Fibroblast of skin of back (primary cell): ENCODE measurements at places on chromosomes 1 and 21.

- peak; percentile 70 for DNase-seq
Measured at GRCh38 chr1:32215629-32216480, 6.3 kb downstream of the TMEM234 start.

GRCh38 chr21:45513003-45513717, 29.1 kb downstream of the SLC19A1 start:
- no peak for DNase-seq

- no peak for DNase-seq
Measured at GRCh38 chr1:232483826-232484225, 146.1 kb downstream of the SIPA1L2 start.

DNA sequence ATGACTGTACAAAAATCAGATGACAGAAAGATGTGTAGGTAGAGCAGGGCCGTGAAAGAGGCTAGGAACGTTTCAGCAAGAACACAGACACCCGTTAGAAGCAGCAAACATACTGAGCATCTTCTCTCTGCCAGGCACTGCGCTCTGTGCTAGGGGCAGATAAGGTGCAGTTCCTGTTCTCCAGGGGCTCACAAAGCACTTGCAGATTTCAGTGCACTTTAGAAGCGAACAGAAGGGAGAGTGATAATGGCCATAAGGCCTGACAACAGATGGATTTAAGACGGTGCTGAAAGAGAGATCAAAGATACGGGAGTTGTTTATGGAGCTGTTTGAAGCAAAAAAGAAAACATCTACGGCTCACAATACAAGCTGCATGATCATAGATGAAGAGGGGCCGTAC, 200.3 kb upstream of the FOXD3 start:
- no peak for DNase-seq

GRCh38 chr1:21000245-21000594, 176.5 kb downstream of the EIF4G3 start:
- DNase-seq = no peak

GRCh38 chr1:36653850-36654249, 171.1 kb upstream of the CSF3R start:
- DNase-seq = no peak

- DNase-seq = no peak
Measured at GRCh38 chr1:14090531-14090930, 390.5 kb downstream of the PRDM2 start.

- DNase-seq = no peak
Measured at GRCh38 chr21:46636181-46636512, 673 bp downstream of the PRMT2 start.

DNA sequence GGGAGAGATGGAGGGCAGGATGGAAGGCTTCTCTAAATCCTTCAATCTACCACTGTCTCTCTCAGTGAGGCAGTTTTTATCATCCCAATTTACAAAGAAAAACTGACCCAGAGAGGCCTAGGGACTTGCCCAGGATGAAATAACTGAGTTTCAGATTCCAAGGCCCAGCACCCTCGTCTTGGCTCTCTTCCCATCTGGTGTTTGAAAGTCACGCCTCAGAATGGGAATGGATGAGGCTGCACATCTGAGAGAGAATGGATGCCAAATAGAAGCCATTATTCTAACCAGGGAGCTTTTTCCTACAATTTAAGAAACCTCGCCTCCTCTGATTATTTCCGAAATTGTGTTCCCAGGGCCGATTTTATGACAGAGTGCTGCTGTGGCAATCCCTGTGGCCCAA, 10.6 kb upstream of the KCNN3 start:
- no peak for DNase-seq

GRCh38 chr1:111832521-111833155, 76.9 kb downstream of the DDX20 start:
- no peak for DNase-seq

DNA sequence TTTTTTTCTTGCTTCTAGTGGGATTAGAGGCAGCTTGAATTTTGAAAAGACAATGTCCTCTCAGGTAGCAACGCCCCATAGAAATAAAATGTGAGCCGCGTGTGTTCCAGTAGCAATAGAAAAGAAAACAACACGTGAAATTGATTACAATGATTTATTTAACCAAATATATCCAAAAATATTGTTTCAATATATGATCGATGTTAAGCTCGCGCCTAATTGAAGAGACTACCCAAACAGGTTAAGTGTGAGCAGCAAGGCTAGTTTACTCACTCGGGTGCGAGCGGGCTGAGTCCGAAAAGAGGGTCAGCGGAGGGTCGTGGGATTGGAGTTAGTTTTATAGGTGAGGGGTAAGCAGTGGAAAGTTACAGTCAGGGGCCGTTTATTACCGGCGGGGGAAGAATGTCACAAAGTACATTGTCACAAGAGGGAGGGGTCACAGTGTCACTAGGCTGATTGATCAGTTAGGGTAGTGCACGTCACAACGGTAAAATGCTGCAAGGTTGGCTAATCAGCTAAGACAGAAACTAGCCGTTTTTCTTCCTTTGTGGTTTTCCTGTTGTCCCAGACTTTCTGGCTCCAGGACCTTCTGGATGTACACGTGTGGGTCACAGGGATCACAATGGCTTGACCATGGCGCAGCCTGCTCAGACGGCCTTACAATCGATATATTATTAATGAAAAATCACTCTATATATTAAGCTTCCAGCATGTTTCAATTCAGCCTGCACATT, 697 bp upstream of the ZNF670 start:
- no peak for DNase-seq
